ENCODE measurements at places on chromosomes 12 and 14.

GRCh38 chr12:32419520-32419960 is 20.2 kb downstream of the FGD4 start:
- no peak for DNase-seq

- peak; percentile 58 for DNase-seq
Observed at GRCh38 chr12:32365473-32366064, 33.8 kb upstream of the FGD4 start.

DNA sequence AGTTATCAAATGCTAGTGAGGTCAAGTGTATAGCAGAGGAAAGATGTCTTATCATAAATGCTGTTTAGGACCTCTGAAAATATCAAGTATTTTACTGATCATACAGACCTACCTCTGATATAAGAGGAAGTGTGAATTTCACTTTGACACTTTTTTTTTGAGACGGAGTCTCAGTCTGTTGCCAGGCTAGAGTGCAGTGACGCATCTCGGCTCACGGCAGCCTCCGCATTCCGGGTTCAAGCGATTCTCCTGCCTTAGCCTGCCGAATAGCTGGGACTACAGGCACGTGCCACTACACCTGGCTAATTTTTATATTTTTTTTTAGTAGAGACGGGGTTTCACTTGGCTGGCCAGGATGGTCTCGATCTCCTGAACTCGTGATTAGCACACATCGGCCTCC is 55.1 kb upstream of the PIK3C2G start:
- DNase-seq = no peak

- DNase-seq = no peak
Observed at GRCh38 chr14:20409226-20409625, 4.1 kb downstream of the TEP1 start.

- no peak for DNase-seq
Observed at GRCh38 chr14:66662374-66662773, 154.4 kb downstream of the GPHN start.

DNA sequence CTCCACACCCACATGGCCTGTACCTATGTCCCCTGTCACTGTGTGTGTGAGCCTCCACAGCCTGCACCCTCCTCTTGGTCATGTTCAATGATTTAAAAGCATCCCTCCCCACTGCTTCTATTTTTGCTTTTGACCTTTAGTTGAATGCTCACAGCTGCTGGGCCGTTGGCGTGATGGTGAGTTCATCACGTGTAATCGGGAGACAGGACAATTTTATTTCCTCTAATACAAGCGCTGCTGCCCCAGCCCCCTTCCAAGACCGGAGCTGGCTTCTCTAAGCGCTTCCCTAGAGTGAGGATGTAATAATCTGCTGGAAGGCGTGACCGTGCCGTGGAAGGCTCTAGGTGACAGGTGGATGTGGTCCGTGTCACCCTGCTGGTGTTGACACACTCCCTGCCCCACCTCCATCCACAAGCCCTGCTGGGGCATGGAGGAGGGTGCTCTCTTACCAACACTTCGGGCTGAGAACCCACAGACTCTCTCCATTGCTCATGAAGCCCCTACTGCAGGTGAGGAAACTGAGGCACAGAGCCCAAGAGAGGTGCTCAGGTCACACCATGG is 25.4 kb downstream of the CCDC85C start:
- DNase-seq = no peak

DNA sequence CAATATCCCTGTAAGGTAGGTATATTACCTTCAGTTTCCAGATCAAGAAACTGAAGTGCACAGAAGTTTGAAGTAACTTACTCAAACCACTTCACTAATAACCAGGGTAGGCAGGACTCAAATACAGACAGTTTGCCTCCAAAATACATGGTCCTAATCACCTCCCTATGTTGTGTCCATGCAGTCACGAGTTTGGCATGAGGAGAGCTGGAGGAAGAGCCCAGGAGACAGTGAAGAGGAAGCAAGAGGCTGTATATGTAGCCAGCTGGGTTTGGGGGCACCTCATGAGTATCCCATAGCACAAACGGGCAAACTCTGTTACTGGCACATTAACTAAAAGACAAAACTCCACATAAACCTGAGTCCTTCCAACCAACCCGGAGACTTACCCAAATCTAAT is 79.2 kb downstream of the DUSP16 start:
- no peak for DNase-seq

GRCh38 chr12:9344541-9344940 is 136.3 kb upstream of the PZP start:
- no peak for DNase-seq

DNA sequence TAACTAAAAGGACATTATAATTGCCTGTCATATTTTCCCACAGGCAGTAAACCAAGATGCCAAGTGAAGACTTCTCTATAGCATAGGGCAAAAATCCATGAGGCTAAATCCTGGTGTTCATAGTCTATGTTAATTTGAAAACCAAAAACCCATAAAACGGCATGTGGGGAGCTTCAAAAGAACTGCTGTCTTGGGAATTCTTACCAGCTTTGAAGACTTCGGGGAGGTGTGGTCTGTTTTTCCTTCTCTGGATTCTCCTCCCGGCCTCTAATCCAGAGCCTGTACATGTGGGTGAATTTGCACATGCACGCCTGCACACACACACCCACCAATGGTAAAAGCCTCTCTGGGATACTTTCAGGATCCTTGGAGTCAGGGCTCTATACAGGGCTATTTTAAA is 61.9 kb upstream of the IFNG-AS1 start:
- no peak for DNase-seq

- DNase-seq = no peak
Observed at GRCh38 chr14:102927346-102927877, 4.9 kb downstream of the AMN start.

DNA sequence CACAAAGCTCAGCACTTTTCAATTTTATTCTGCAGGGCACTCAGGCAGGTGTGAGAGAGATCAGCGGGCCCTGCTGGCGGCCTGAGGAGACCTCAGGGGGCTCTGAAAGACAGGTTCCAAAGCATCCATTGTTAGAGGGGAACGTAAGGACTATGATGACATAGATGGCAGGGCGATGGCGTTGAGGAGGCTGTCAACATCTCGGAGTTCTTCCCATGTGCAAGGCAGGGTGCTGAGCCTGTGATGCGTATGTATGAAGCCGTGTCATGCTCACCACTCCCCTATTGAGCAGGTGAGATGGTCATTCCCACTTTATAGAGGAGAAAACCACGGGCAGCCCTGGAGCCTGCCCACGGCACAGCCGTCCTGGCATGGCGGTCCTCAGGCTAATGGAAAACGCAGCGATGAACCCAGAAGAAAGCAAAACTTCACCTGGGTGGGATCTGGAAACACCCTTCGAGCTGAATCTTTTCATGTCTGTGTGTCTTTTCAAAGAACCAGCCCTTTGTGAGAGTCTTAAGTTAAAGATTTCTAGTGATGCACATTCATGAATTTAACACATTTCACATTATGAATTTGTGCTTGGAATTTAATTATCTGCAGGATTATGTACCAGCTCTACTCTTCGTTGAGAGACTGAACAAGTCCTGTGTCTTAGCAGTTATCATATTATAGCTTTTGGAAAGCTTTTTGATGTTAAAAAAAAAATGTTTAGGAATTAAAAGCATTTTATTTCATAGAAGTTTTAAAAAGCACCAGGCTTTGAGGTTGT is 64.7 kb downstream of the RIMBP2 start:
- no peak for DNase-seq

GRCh38 chr12:26226629-26227360 is 31.4 kb downstream of the SSPN start:
- DNase-seq = peak; percentile 24

GRCh38 chr14:69356903-69357543 is 41.1 kb downstream of the ERH start:
- no peak for DNase-seq

DNA sequence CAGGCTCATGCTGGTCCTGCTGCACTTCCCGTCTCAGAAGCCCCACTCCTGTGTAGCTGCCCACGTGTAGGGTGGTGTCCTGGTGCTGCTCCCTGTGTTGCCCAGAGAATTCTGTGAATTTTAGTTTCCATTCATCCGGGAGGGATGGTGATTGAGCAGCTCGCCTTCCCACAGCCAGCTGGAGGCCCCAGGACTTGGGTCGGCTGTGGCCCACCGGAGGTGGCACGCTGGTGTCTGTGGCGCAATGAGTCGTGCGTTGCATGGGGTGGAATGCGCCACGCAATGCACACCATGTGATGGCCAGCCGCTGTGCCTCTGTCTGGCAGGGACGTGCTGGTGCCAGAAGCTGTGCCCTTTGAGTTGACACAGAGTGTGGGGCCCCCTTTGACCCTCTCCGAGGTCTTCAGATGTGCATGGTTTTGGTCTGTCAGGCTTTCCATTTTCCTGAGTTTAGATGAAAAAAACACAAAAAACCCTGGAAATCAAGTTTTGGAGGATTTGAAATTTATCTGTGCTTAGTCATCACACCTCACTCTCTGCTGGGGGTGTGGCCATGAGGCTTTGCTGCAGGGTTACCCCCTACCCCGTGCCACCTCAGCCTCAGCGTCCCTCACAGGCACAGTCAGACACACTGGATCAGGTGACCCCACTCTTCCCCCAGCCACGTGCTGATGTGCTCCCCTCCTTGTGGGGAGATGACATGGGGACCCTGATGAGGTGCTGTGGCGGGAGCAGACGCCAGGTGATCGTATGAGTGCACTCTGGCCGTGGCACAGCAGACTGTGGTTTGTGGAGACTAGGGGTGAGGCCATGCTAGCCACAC is 64.6 kb downstream of the EP400 start:
- DNase-seq = no peak

DNA sequence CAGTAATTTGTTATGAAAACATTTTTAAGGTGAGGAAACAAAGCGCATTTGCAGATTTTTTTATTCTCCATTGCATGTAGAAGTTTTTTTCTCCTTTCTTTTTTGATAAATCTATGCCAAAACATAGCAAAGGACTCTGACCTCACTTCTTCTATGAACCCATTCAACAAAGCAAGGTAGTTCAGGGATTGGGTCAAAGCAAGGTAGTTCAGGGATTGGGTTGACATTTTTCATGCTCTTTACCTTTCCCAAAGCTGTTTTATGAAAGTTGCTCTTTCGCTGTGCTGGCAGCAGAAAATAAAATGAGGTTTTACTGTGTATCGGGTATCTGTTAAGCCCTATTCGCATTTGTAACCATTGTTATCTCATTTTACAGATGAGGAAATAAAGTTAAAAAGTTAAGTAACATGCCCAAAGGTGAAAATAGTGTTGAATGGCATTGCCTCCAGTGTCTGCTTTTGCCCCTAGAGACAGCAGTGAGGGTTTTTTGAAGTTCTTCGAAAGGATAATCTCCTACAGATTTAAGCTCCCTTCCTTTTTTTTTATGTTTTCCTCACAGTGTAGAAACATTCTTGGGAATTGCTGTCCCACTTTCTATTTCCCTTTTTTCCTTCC is 10.6 kb downstream of the STRAP start:
- DNase-seq = no peak

DNA sequence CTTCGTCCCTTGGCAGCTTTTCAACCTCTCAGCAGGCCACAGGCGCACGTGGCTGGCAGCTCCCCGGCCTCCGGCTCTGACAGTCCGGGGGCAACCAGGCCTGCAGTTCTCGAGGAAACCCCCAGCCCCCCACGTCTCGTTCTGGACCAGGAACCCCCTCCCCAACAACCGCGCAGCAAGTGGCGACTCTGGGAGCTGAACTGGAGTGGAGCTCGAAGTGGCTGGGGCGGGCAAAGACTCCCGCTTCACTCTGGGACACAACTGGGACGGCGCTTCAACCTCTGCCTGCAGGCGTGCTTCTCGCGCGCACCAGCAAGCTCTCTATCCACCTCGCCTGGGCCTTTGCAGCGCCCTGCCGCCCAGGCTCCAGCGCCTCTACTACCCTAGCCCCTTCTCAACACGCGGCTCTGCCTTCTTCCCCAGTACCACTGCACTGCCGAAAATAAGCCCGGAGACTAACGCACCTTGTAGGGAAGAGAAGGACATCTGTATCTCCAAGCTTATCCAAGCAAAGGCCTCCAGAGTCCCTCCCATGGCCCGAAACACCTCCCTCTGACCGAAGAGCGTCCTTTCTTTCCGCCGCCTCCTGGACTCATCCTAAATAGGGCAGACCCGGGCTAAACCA is 2.4 kb upstream of the NKX2-1 start:
- DNase-seq = peak; percentile 18

GRCh38 chr12:96026331-96026730 is 9.1 kb downstream of the LTA4H start:
- DNase-seq = no peak

DNA sequence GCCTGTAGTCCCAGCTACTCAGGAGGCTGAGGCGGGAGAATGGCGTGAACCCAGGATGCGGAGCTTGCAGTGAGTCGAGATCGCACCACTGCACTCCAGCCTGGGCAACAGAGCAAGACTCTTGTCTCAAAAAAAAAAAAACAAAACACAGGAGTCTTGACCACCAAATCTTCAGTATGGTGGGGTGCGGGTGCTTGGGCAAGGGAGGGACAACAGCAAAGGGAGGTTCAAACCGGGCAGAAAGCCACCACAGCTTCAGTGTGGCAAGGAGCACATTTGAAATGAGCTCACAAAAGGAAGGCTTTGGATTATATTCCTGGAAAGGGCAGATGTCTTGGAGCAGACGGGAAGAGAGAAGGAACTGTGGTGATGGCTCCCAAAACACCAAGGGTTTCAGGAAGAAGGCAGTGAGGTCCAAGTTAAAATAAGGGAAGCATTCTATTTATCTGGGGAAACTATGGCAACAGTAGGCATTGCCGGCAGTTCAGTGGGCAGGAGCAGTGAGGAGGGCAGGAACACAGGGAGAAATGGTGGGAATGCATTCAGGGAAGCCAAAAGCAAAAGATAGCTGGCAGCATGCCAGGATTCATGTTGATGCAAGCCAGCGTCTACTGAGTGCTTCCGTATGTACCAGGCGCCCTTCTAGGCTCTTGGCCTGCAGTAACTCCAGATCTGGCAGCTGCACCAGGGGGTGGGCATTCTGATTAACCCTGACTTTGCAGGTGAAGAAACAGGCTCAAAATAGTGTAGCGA is 51.0 kb upstream of the SRSF5 start:
- DNase-seq = no peak

DNA sequence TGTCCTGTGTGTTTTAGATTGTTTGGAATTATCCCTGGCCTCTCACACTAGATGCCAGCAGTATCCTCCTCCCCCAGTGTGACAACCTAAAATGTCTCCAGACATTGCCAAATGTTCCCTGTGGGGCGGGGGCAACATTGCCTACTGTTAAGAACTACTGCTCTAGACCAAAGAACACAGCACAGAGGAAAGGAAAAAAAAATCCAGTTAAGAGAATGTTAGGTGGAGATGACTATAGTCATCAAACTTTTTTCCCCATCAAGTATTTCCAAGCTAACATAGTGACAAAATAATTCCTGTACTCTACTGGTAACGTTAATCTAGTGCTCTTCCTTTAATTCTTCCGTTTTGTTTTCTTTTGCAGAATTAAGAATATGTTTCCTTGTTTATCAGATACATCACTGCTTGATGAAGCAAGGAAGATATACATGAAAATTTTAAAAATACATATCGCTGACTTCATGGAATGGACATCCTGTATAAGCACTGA is 3.5 kb downstream of the CDKN1B start:
- no peak for DNase-seq

- peak; percentile 73 for DNase-seq
Observed at GRCh38 chr12:53989227-53990113, 4.5 kb downstream of the HOXC10 start.

DNA sequence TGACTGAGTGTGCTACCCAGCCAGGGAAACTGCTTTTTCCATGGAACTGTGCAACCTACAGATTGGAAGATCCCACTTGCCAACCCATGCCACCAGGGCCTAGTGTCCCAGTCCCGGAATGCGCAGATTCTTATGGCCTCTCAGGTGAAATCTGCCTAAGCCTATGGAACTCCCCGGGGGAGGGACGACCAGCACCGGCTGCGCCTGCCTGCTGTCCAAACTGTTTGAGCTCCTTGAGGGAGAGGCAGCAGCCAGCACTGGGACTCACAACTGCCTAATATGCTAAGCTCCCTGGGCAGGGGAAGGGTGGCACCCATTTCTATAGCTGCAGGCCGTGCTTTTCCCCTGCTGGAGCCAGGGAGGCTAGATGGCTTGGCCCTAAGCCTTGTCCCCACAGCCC is 92.5 kb upstream of the GZMB start:
- no peak for DNase-seq
